Bronchial epithelial cell (primary cell): ENCODE measurements at places on chromosomes 6 and 20. TPM values are rescaled to one million over a fixed set of nuclear protein-coding genes. Genes with fewer than 3 reads are reported as not detected.
A peak's percentile ranks its signal among the peaks of the same experiment; 100 is the strongest.

DNA sequence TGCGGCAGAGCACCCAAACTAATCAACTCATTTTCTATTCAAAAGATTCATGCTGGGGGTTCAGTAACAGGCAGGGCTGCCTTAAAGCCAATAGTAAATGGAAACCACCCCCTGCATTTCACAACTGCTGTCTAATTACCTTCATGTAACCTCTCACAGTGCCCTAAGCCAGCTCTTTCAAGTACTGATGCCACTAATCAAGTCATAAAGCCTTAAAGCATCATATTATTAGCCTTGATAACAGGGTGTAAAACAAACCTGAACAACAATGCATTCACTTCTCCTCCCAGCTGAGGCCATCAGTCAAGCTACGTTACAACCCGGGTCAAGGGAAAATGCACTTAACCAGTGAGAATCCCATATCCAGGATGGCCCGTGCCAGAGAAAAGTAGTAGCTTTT lies 33.0 kb downstream of the TRERF1 start:
- DNase-seq = no peak

GRCh38 chr20:13231031-13231752 lies 10.1 kb downstream of the ISM1 start:
- peak; percentile 84 for DNase-seq

Gene OLIG3
- not detected in 2 replicates for total RNA-seq

Gene ADAM33
- under 0.01 and 0.53 TPM in 2 replicates for total RNA-seq

Gene TCF15
- total RNA-seq = not detected in 2 replicates

DNA sequence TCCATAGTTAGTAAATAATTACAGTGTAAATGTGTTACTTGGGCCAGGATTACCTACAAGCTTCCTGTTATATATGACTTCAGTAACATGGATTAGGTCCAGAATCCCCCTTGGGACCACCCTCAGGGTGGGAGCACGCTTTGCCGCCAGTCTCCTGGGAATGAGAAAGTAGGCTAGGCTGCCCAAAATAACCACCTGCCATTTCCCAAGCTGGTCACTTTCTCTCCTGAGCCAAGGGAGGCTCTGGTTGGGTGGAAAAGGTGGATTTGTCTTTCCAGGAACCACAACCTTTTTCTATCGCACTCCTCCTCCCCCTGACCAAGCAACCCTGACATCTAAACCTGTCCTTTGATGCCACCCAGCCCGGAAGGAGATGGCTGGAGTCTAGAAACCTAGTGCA lies 9.6 kb upstream of the RIMS4 start:
- DNase-seq = no peak

- DNase-seq = no peak
Measured at GRCh38 chr20:15336536-15336935, 999.1 kb upstream of the FLRT3 start.

Gene ERVFRD-1
- not detected in 2 replicates for total RNA-seq

GRCh38 chr6:150119173-150119572 lies 23.7 kb upstream of the PPP1R14C start:
- peak; percentile 17 for DNase-seq

DNA sequence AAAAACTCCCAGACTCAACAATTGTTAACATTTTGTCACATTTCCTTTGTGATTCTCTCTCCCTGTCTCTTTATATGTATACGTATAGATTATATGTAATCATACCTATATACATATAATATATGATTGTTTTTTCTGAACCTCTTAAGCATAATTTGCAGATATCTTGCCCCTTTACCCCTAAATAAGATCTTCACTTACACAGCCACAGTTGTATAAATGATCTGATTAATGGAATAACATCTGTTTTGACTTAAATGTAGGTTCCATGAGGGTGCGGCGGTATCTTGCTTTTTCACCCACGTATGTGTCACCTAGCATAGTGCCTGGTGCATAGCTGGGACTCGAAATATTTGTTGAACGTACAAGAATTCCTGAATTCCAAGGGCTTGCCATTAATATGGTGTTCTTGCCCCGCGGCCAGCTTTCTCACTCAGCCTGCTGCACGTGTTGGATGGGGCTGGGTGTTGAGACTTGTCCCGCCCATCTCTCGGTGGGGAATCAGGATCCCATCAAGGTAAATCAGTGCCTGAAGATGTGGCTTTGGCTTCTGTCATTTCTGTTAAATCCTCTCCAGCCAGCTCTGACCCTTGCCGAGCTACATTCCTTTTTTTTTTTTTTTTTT lies 10.4 kb upstream of the MANBAL start:
- DNase-seq = no peak

- no peak for DNase-seq
Measured at GRCh38 chr6:138692058-138692977, 81.3 kb upstream of the CCDC28A start.

Gene NKAIN2
- under 0.01 TPM in 1 of 2 replicates, not detected in the other for total RNA-seq

Gene PLAGL1
- total RNA-seq = 2.4 and 4.4 TPM in 2 replicates

DNA sequence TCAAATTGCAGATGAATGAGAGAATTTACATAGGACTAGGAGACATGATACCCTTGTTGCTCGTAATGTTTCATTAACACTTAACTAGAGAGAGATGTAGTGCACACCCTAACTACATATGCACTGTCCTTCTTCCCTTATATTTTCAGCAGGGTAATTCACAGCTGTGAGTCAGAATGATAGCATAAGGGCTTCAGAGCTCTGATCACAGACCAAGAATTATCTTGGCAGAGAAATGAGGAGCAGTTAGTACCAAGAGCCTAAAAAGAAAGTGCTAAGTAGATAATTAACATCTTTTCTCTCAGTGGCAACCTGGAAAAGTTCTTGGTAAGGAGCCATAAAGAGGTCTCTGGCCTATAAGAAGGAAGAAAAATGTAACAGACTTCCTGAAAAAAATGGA lies 35.8 kb downstream of the GRIK2 start:
- peak; percentile 7 for DNase-seq

DNA sequence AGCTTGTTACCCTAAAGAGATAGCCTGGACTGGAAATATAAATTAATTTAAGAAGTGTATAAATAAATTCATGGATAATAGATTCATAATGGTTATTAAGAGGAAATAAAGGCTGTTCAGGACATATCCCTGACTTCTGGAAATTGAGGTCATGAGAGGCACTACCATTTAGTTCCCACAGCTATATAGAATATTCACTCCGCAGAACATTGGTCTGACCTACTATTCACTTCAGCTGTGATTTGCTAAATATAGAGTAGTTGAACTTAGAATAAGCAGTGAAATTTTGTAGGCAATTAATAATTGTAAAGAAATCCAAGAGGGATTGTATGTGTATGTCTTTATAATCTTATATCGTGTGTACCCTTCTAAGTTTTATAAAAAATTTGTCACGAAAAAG lies 112.8 kb downstream of the ARID1B start:
- DNase-seq = no peak

Gene CTCFL
- not detected in 2 replicates for total RNA-seq

- DNase-seq = no peak
Measured at GRCh38 chr6:53947780-53948179, 153.0 kb downstream of the LRRC1 start.

DNA sequence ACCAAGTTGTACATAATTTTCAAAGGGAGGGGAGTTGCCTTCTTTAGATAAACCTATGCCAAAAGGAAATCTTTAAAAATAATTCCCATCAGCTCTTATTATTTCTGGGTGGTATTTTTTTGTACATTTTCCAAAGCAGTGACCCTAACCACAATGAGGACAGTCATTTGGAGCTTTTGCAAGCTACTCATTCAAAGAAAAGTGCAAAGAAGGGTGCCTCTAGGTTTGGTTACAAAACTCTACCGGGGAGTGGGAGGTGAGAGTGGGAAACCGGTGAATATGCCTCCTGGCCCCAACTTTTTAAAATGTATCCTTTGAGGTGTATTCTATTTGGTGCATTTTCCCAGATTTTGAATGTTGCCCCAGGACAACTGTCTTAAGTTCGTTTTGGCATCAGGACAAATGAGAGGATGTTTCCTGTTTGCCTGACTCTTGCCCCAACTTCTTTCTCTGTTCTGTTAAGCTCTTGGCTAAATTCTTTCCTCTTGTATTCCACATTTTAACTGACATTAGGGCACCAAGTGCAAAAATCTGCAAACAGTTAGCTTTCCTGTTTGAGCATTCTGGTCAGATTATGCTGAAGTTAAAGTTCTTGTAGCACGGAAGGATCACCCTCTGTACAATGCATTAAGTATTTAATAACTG lies 78.9 kb downstream of the SLX4IP start:
- no peak for DNase-seq

DNA sequence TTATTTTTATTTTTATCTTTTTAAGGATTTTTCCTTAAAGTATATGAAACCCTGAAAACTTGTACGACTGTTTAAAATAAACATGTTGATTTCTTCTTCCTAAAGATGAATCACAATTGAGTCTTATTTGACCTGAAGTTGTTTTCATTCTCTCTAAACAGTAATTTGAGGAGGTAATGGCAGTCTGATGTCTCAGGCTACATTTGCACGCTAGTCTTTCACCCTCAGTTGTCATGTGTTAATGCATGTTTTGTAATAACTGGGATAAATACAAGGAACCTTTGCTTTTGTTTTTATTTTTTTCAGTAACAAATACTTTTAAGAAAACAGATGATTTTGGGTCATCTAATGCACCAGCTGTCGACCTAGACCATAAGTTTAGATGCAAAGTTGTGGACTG lies 55.2 kb downstream of the SCAND1 start:
- no peak for DNase-seq

DNA sequence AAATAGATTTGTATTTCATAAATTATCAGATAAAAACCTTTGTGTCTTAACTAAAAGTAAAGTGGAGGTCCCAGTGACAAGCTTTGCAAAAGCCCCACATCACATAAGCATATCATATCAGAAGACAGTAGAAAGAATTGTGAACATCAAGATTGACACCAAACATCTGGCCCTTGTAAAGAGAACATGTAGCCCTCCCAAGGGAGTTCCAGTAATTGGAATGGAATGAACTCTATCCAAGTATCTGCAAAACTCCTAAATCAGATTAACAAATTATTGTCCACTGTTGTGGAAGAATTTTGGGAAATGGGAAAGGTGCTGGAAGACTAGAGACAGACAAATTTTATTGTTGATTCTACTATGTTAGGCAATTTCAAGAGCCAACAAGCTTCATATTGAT lies 268.8 kb downstream of the KCNQ5 start:
- no peak for DNase-seq

DNA sequence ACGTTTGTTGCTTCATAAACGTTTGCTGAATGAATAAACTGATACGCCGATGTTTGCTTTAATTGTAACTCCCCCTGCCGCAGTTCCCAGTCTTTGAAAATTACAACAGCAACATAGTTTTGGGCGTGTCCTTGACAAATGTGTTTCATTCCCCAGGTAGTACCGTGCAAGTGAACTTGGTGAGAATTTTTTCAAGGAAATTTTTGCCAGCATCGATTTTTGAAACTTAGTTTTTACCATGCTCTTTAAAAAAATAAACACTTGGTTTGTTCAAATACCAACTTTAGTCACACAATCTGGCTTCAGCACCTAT lies 60.1 kb downstream of the FAM217A start:
- DNase-seq = no peak

- no peak for DNase-seq
Measured at GRCh38 chr6:166608774-166609173, 18.3 kb downstream of the RPS6KA2 start.

- DNase-seq = no peak
Measured at GRCh38 chr6:29486577-29486976, 1.2 kb downstream of the MAS1L start.

GRCh38 chr20:50456452-50457324 lies 53.5 kb upstream of the PTPN1 start:
- DNase-seq = no peak

Gene PDE7B
- total RNA-seq = under 0.01 and 0.53 TPM in 2 replicates

Gene BMP2
- 6.1 and 9.0 TPM in 2 replicates for total RNA-seq

Gene SDHAF4
- total RNA-seq = 7.1 and 7.6 TPM in 2 replicates

Gene HAO1
- total RNA-seq = not detected in 2 replicates

DNA sequence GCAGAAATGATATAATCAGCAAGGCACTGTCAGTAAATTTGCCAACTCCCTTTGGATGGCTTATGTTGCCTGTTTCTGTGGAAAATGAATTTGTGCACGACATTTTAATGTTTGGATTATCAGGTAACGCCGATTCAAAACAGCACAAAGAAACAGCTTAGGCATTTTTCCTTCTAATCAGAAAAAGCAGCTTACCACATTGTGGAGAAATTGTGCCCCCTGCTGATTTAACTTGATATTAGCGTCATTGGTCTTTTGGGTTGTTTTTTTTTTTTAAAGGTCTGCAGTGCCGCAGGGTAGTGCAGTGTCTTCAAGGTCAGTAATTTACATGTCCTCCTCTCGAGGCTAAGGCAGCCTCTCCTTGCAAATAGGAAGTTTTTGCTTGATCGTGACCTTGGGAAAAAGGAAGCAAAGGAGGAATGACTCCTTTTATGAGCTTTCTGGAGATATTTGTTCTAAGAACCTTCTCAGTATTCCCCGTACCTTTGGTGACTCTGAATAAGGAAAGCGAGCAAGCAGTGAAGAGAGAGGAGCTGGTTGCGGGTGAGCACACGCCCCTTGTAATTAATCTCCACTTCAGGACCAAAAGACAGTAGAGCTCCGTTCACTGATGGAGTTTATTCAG lies 79.1 kb downstream of the ELOVL4 start:
- DNase-seq = peak; percentile 74

DNA sequence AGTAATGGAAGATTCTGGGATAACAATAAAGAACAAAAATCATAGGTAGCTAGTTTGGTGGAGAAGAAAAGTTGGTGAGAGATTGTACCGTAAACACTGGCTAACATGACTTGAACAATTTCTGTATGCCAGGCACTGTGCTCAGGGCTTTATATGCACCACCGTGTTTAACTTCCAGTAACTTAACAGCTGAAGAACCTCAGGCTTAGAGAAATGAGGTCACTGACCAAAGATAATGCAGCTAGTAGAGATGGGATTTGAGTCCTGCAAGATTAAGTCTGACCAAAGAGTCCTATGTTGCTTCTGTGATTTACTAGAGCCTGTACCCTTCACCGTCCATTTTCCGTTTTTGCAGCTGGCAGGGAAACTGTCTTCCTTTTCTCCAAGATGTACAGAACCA lies 2.7 kb downstream of the CSTF1 start:
- DNase-seq = no peak

Gene ZFAND3
- 25.5 and 41.3 TPM in 2 replicates for total RNA-seq

Gene DEFB124
- total RNA-seq = not detected in 2 replicates

Gene BPIFB2
- not detected in 2 replicates for total RNA-seq

DNA sequence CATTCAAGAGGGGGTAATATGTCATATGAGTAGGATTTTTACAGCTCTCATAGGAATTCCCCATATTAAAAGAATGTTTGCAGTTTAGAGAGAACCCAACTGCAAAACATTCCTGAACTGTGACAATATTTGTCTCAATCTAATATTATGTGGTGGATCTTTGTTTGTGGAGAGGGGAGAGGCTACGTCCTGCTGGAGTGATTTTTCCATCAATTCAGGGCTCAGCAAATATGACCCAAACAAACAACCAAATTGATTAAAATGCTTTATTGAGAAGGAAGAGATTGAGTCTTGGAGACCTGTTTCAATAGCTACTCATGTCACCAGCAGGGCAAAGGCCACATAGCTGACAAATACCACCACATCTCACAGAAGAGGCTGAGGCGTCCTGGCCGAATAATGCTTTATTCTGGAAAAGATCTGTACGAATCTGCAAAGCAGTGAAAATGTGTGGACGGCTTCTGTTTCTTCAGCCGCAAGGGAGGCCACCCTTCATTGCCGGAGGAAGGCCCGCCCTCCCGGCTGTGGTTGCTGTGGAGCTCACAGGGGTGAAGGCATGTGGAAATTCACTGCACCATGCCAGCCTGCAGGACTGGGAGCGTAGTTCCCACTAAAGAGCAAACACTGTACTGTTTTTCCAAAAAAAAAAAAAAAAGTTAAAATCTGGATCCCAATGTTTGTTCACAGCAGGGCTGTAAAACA lies 89.7 kb upstream of the QKI start:
- no peak for DNase-seq

Gene PEDS1
- 9.7 and 16.9 TPM in 2 replicates for total RNA-seq

Gene SLC2A10
- total RNA-seq = 19.2 and 30.2 TPM in 2 replicates

GRCh38 chr6:96626759-96627364 lies 63.9 kb downstream of the FHL5 start:
- peak; percentile 41 for DNase-seq

Gene MLN
- total RNA-seq = not detected in 2 replicates

Gene MICA
- total RNA-seq = 47.6 and 51.6 TPM in 2 replicates
